ENCODE measurements at places on chromosomes 13 and 19.

DNA sequence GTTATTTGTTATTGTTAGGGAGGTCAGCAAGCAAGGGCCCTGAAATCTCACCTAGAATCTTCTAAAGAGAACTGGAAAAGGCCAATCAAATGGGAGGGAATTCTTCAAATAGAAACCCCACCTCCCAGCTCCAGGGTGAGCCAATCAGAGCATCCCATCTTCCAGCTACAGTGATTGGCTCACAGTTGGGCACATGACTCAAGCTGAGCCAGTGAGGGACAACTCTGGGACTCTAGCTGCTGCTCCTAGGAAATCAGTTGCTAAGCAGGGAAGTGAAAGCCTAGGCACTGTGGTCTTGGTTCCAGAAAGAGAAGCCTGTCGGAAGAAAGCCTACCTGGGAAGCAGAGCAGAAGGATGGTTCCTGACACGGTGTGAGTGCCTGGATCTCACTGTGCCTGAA lies 13.4 kb downstream of the TM6SF2 start:
- DNase-seq = no peak

DNA sequence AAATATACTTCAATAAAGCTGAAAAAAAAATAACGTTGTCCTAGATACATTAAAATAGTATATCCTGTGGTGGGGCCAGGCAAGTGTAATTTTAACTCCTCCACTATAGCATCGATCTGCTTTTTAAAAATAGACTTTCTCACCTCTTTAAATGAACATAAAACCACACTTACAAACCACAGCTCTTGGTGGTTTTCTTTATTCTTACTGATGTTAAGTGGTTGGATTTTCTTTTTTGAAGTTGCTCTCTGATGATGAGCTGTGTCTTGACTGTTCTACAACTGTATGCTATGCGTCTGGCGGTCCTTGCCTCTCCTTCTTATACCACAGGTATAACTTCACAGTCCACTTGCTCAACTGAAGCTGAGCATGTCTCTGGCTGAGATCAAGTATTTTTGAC lies 721.5 kb upstream of the KLHL1 start:
- no peak for DNase-seq

GRCh38 chr13:47087841-47088240 lies 191.0 kb upstream of the HTR2A start:
- DNase-seq = no peak

DNA sequence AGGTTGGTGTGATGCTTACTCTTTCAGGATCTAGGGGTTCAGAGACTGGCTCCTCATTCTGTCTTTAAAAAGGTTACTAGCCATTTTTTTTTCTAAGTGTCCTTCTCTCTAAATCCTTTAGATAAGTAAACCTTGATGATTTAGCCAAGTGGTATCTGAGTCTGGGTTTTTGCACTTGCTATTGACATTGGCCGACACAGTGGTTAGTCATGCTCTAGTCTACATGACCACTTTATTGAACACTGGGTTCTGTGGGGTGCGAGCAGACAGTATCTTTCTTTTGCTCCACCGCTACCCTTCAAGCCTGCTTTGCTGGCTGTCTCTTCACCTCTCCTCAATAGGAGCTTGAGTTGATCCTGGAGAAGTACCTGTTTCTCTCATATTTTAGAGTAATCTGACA lies 6.2 kb upstream of the NUP58 start:
- DNase-seq = no peak

DNA sequence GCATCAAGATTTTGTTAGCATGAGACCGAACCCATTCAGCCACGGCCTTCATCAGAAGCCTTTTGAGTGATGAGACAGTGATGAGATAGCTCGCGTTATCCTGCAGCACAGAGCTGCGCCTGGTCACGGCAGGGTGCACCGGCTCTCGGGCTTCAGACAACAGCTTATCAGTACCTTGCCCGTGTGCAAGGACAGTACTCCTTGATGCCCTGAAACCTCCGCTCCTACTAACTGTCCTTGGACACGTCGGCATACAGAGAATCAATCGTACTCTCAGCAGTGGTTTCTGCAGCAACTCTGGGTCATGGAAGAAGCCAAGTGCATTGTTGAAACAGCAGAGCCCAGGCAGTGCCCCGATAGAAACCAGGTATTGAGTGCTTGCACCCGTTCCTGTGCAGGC lies 40.7 kb downstream of the IRS2 start:
- DNase-seq = no peak

DNA sequence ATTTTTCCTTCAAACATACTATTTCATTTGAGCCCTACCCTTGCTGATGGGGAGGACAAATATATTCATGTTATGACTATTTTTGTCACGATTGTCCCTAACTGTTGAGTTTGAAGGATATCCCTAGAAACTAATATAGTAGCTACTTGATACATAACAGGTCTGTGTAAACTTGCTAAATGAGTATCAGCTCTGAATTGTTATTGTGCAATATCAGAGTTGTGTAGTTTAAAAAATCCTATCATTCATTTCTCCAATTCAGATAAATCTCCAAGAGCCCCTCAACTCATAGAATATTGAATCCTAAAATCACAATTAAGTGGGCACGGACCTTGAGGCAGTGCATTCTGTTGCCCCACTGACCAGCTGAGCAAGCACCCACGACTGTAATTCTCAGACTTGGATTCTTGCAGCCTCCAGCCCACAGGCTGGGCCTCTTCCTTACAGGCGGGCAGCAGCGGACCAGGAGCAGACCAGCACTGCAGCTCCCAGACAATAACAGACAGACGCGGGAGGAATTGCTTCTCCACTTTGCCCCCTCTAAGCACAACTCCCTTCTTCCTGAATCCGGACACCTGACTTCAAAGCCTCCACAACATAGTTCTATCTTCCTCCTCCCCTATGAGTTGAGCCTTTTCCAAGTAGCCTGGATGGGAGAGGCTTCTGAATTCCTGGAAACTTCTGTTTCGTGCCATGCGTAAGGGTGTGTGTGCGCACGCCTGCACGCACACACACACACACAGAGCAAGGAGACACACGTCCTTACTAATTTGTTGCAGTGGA lies 337.6 kb upstream of the ARGLU1 start:
- no peak for DNase-seq
